ENCODE measurements at places on chromosomes 2 and 18. TPM values are rescaled to one million over a fixed set of nuclear protein-coding genes. Genes with fewer than 3 reads are reported as not detected.
A peak's percentile ranks its signal among the peaks of the same experiment; 100 is the strongest.

DNA sequence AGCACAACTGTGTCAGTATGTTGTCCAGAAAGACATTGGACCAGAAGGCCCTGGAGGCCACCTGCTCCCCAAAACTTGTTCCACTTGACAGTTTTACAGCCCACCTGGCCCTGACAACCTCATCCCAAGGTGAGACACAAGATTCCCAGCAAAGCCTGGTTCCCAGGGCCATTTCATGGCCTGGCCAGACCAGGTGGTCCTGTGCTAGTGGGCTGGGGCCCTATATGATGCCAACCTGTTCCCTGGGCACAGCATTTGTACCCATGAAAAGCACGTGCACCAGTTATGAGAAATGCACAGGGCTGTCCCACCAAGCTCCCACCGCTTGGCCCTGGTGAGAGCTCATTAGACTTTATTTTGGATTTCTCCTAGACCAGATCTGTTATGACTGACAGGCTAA lies 6.0 kb upstream of the SP140L start:
- DNase-seq: no peak

GRCh38 chr2:182378759-182379158 lies 48.1 kb downstream of the PDE1A start:
- DNase-seq: no peak

DNA sequence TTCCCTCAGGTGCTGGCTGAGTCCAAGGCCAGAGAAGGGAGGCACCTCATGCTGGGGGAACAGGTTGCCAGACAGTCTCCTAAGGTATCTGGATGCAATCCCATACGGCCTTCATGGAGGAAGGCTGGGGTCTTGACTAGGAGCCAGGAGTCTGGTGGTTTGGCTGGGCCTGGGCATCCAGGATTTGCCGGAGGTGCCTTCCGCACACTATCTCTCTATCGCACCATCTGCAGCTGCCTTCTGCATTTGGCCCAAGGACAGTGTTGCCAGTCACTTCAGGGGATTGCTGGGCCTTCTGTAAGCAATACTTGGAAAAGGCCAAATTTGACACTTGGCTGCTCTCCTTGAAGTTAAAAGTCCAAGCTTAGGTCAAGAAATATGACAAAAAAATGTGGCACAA lies 327.2 kb downstream of the EN1 start:
- DNase-seq: no peak

GRCh38 chr2:157460897-157461296 lies 17.0 kb upstream of the CYTIP start:
- DNase-seq: no peak

DNA sequence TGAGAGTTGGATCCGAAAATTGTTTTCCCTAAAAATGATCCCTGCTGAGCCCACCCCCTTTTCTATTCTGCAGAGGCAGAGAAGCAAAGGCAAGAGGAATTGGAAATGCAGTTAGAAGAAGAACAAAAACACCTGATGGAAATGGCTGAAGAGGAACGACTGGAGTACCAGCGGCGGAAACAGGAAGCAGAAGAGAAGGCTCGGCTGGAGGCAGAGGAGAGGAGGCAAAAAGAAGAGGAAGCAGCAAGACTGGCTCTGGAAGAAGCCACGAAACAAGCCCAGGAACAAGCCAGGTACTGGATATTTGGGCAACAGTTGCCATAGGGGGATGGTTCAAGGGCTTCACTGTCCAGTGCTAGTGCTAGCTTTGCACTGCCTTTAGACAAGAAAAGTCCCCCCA lies 41.7 kb downstream of the SUMO1 start:
- no peak for DNase-seq

DNA sequence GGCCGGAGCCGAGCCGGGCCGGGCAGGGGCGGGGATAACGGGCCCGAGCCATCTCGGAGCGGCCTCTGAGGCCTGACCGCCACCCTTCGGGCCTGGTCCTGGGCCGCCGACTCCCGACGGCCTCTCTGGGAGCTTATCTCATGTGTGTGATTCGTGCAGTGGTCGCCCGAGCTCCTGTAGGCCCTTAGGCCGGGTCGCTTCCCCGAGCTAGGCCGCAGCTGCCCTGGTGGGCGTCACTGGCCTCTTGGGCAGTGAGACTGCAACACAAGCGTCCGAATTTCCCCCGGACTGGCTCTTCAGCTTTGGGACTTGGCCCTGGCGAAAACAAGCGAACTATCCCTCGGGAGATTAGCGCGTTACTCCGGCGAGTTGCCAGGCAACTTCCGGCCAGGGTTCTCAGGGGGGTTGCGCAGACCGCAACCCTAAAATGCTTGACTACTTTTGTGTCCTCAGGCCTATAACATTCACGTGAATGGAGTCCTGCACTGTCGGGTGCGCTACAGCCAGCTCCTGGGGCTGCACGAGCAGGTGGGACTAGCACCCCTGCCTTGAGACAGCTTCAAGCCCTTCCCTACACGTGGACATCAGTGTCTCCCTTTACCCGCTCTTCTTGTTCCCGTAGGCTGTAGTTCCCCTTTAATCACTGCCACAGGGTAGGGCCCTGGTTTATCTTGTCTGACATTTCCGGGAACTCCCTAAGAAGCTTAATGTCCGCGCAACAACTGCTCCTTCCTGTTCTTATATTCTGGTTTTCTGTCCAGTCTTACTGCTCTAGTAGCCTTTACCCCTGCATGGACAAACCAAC lies 602 bp downstream of the SNX17 start:
- peak; percentile 38 for DNase-seq

- DNase-seq: no peak
These were observed 266.6 kb upstream of the SIX2 start for GRCh38 chr2:45275806-45276205.

DNA sequence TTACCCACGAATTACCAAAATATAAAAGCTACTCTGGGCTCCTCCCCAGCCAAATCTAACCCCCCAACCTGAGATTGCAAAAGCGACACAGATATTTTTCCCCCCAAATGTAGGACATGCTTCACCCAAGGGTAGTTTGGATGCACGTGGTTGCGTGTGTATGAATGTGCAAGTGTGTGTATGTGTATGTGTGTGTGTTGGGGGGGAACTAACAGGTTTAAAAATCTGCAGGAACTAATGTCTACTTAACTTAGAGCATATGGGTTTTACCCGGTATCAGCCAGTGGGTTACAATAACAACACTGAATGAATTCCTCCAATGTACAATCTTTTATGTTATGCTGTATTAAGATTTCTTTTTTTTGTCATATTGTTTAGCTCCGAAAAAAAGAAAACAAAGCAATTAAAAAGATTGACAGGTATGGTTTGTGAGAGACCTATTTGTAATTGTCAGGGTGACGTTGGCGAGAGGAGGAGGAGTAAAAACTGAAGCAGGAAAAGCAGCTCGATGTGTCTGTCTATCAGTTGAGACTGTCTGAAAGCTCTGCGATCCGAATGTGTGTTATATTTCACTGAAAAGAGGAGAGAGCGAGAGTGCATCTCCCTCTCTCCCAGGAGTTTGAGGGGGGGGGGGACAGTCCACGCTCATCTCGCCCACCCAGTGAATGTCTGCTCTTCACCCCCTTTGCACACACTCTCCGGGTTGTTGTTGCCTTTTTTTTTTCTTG lies at the start of gene TSHZ1:
Gene TSHZ1, plus strand, starts transcription at position 524 of the 728 bp plus-strand sequence. CDS start 1,080 bp downstream, outside the sequence.
- peak; percentile 81 for DNase-seq

DNA sequence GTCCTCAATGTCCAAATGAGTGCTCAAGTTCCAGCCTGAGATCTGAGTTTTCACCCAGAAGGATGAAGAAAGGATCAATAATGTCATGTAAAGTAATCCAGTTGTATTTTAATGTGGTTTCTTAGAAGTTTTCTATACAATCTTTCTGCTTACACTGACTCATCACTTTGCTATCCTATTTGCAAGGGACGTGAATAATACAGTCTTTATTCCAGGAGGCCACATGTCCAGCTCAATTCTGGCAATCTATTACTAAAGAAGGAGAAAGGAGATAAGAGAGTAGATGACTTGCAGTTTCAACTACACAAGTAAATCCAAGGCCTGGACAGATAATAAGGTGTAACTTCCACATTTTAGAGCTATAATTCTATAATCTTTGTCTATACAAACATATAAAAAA lies 601.1 kb upstream of the SETBP1 start:
- no peak for DNase-seq

- no peak for DNase-seq
These were observed 25.1 kb downstream of the MARCHF7 start for GRCh38 chr2:159737292-159737916.

GRCh38 chr2:217999595-217999959 lies 3.2 kb downstream of the TNS1 start:
- DNase-seq: no peak

DNA sequence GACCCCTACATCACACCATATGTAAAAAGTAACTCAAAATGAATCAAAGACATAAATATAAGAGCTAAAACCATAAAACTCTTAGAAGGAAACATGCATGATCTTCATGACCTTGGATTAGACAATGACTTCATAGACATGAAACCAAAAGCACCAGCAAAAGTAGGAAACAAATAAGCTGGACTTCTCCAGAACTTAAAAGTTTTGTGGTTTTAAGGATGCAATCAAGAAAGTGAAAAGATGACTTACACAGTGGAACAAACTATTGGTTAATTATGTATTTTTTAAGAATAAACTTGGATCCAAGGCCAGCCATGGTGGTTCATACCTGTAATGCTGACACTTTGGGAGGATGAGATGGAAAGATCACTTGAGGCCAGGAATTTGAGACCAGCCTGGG lies 150.2 kb downstream of the GALNT1 start:
- no peak for DNase-seq

DNA sequence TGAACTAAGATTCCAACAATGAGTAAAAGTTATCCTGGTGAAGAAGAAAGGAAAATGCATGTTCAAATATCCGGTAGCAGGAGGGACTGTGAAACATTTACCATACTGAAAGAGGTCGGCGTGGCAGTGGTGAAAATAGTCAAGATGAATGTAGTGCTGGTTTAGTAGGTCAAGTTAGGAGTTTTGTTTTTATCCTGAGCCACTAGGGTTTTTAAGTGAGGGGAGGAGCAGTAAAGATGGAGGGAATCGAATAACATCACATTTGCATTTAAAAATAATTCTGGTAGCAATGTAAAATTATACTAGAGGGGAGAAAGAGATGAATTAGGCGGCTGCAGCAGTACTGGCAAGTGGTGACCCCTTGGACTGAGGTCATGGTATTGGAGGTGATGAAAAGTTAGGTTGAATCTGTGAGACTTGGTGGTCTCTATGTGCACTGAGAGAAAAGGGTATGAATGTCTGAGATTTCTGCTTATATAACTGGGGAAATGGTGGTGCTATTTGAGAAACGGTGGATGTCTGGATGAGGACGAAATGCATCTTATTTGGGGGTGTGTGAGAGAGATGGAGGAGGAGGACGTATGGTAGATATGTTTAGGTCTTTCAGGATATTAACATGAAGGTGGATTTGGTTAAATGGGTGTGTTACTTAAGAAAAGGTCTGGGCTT lies 5.9 kb downstream of the VAPA start:
- peak; percentile 25 for DNase-seq

DNA sequence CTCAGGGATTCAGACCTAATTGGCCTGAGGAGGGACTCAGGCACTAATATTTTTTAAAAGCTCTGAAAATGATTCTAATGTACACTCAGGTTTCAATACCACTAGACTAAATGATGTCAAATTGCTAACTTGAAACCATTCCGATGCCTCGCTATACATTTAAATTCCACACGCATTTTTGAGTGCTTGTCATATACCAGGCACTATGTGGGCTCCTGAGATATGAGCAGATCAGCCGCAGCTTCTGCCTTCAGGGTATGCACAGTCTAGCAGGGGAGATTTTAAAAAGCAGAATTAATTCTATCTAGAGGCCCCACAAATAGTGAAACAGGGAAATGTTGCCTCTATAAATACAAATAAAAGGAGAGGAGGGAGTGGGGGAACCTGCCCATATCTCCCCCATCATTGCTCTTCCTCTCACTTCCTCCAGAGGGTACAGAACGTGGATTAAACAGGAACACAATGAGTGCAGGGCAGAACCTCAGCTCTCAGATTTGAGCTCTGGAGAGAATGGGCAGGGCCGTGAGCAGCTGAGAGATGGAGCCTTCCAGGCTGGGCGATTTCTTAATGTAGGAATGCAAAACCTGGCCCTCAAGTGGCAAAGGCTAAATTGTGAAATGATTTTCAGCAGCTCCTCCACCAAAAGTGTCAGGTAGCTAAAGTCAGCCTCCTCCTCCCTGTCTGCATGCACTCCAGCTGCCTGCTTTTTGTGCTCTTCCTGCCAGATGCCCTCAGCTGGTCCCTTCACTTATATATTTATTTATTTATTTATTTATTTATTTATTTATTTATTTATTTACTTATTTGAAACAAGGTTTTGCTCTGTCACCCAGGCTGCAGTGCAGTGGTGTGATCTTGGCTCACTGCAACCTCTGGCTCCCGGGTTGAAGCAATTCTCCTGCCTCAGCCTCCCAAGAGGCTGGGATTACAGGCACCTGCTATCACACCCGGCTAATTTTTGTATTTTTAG lies 24.6 kb upstream of the LBH start:
- no peak for DNase-seq

GRCh38 chr18:2874765-2875164 lies 28.0 kb downstream of the EMILIN2 start:
- no peak for DNase-seq

GRCh38 chr2:8693157-8693821 lies 11.4 kb downstream of the ID2 start:
- peak; percentile 59 for DNase-seq

DNA sequence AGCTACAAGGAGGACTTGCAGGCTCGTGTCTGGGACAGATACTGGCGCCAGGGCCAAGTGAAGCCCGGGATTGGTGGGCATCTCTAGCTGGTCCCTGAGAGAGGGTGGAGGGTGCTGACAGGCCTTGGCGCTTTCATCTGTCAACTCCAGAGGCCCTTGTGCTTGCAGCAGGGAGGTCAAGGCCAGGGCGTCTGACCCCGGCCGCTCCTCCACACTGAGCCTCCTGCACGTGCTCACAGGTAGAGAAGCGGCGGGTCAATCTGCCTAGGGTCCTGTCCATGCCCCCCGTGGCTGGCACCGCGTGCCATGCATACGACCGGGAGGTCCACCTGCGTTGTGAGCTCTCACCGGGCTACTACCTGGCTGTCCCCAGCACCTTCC lies 9.5 kb downstream of the CAPN10 start:
- no peak for DNase-seq

DNA sequence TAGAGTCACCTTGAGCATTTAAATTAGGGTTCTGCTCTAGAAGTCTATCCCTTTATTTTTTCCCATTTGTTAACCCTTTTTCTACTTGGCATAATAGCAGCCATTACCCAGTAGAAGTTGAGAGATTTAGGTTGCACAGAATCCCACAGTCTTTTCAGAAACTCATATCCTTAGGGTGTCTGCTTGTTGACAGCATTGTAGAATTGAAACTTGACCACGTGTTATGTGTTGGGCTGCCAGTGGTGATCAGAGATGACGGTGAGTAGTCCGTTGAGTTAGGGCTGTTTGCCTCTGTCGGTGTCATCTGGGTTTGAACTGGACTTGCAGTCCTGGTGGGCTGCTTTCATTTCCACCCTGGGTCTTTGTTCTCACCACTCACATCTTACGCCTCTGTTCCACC lies 114.4 kb downstream of the NEDD4L start:
- no peak for DNase-seq

Gene IL36RN
- not detected for total RNA-seq

Gene CHRND
- not detected for total RNA-seq

Gene UGT1A8
- not detected for total RNA-seq

Gene TRIM43
- not detected for total RNA-seq

Gene ADD2
- 24.5 TPM for total RNA-seq

All from activated CD8-positive, alpha-beta T cell treated with anti-CD3 and anti-CD28 coated beads for 36 hours (primary cell).